RPMI7951 (cell line): ENCODE measurements at places on chromosomes 1 and 21. TPM values are rescaled to one million over a fixed set of nuclear protein-coding genes. Genes with fewer than 3 reads are reported as not detected.

- no peak for DNase-seq
These were observed 52.9 kb upstream of the PRRC2C start for GRCh38 chr1:171432473-171432872.

GRCh38 chr1:159867664-159868026 lies 5.2 kb upstream of the VSIG8 start:
- no peak for DNase-seq

DNA sequence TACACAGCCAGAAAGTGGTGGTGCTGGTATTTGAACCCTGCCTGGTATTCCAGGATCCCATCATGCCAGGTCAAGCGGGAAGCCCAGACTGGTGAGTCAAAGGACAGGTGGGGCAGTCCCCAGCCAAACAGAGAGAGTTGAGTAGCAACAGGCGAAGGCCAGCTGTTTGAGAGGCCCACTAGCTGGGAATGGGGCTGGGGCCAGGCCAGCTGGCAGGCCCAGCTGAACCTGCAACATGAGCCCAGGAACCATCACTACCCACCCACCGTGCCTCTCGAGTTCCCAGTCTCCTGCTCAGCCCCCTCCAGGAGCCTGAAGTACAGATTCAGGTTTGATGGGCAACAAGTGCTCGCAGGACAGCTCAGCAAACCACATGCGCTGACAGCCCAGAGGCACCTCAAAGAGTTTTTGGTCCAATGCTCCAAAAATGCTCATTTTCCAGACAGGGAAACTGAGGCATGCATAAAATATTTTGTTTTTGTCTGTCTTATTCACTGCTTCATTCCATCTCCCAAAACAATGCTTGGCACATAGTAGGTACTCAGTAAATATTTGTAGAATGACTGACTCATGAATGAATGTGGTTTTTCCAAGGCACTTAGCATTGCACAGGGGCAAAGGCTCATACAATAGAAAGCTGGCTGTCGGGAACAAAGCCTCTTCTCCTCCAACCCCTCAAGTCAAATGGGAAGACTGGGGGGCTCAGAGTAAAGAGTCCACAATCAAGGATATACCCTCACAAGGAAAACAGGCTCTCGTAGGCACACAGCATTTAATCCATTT lies 42.5 kb upstream of the CLIC4 start:
- peak; percentile 97 for DNase-seq

ZNF593OS gene
- not detected in 2 replicates for total RNA-seq

GRCh38 chr1:22208973-22209378 lies 66.1 kb upstream of the WNT4 start:
- DNase-seq, result no peak

- DNase-seq, result no peak
These were observed 14.2 kb upstream of the AGPAT3 start for GRCh38 chr21:43850728-43851295.

DNA sequence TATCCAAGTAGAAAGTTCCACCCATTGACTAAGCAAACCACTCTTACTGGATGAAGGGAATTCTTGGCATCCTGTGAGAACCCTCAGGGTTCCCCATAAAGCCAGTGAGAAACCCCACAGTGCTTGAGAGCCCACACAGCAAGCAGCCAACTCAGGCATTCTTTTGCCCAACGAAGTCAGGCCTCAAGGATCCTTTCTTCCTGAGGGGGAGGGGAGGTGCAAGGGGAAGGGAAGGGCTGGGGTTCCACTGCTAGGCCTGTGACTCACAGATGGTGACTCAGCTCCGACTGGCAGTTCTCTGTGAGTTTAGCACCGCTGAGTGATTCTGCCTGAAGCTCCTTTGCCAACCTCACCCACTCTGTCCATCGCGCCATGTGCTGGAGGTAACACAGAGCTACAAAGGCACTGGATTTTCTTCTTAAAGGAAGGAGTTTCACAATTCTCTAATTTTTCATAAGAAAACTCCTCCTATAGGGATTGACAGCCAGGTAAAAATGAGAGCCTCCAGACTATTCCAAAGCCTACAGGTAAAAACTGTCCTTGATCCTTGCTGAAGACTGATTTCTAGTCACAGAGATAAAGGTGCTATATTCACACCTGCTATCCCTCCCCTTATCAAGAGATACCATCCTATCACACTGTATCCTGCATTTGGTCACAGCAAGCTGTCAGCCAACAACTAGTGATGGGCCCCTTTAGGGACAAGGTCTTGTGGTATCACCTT lies 4.8 kb downstream of the ENO1 start:
- peak; percentile 100 for DNase-seq

AIRE gene
- 0.10 TPM in 1 of 2 replicates, not detected in the other for total RNA-seq
